ENCODE measurements at places on chromosomes 1 and 21.

GRCh38 chr1:219812491-219813203 lies 115.7 kb downstream of the SLC30A10 start:
- DNase-seq: peak; percentile 41

DNA sequence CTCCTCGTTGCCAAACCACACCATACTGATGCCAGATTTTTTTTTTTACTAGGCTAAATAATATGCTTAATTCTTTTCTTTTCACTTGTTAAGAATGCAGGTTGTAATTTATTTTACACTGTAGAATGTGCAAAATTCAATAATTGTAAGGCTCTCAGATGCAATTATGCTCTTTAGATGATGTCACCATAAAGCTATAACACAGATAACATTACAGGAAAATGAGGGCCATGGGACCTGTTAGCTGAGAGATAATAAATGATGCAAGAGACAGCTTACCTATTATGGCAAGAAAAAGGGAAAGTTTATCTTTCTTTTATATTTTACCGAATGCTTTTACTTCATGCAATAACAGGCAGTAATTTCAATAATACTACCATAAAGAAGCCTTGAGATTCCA lies 35.4 kb downstream of the CHRM3 start:
- peak; percentile 64 for DNase-seq

DNA sequence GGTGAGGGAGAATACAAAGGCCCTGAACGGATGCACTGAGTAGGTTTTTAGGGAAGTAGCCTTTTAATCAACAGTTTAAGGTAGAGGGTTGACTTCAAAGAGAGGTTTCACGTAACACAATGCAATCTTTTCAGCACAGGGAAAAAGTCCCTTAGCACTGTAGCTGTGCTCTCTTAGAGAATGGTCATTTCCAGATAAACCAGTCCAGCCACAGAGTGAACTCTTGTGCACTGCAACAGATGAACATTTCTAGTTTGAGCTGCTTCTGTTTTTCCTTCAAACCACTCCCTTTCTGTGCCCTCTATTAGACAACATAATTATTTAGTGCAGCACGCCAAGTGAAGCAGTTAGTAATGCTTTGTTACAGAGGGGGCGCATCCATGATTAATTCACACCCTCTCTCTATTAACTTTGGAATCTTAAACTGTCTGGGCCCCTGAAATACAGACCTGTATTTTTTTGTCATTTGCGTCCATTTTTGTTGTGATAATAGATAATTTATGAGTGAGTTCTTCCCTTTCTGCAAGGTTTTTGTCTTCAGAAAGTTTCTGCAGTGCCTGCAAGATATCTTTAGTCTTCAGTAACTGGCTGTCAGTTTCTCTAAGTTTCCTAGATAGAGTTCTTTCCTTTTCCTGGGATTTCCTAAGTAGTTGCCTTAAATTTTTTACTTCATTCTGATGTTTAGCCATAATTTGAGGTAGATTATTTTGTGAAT lies 22.9 kb downstream of the LCA5L start:
- no peak for DNase-seq

- no peak for DNase-seq
Measured at GRCh38 chr1:10237157-10237539, 26.8 kb downstream of the KIF1B start.

- DNase-seq: no peak
Measured at GRCh38 chr1:116544588-116545358, 26.1 kb downstream of the CD58 start.

GRCh38 chr1:50516056-50516455 lies 92.8 kb upstream of the DMRTA2 start:
- DNase-seq: no peak

DNA sequence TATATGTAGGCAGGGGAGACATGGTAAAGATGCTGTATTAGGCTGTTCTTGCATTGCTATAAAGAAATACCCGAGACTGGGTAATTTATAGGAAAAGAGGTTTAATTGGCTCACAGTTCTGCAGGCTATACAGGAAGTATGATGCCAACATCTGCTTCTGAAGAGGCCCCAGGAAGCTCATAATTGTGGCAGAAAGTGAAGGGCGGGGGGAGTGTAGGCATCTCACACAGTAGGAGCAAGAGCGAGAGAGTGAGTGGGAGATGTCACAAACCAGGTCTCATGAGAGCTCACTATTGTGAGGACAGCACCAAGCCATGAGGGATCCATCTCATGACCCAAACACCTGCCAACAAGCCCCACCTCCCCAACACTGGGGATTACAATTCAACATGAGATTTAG lies 21.1 kb downstream of the MAN1A2 start:
- DNase-seq: no peak

GRCh38 chr1:184755226-184756065 lies 788 bp upstream of the EDEM3 start:
- DNase-seq: no peak

DNA sequence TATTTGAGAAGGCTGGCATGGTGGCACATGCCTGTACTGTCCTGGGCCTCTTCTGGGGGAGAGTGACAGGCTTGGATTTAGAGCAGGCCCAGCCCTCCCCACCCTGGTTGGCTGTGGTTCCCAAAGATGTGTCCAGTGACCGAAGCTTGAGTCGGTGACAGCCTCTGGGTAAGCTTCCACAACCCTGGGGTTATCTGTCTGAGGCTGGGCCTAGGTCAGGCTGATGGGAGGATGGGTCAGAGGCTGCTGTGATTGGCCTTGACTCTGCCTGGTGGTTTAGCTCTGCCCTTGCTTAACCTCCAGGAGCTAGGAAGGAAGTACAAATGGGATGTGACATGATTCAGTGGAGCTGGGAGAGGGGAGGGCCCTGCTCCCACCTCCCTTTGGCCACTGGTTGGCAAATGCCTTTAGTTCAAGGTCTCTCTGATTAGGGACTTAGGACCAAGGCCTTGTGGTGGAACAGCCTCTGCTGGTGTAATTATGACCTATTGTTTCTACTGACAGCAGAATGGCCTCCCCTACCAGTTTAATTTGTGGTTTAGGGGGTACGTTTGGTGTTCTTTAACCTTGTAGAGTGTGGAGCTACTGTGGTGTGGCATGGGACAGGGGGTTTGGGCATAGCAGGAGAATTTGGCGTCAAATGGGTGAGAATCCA lies 16.6 kb downstream of the NUDC start:
- no peak for DNase-seq

DNA sequence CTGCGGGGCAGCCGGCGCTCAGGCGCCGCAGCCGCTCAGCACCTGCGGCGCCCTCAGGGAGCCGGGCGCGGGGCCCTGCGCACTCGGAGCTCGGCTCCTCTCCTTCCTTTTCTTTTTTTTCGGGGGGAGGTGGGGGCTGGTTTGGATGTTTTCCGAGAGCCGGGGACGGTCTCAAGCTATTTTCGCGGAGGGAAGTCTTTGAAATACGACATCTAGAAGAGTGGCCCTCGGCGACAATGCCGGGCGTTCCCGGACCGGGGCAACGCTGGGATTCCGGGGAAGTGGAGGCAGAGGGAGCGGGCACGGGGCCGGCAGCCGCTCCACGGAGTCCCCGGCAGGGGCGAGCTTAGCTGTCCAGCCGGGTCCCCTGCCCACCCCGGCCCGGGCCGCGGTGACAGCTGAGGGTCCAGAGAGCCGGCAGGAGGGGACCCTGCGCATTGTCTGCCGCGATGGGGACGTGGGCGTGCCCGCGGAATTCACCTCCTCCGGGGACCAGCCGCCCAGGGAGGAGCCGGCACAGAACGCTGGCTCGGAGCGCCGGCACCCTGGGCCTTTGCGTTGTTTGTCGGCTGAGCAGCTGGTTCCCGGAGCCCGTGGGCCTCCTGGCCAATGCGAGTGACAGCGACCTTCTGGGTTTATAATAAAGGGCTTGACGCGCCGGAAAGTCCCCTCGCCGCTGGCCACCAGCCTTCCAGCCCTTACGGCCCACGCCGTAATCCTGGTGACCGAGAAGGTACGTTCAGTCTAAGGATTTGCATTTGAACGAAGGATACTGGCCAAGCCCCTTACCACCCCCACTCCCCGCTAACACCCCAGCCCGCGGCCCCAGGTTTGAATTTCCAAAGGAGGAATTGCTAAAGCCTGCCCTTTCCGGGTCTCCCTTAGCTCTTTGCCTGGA lies 582 bp downstream of the SLC37A1 start:
- no peak for DNase-seq

DNA sequence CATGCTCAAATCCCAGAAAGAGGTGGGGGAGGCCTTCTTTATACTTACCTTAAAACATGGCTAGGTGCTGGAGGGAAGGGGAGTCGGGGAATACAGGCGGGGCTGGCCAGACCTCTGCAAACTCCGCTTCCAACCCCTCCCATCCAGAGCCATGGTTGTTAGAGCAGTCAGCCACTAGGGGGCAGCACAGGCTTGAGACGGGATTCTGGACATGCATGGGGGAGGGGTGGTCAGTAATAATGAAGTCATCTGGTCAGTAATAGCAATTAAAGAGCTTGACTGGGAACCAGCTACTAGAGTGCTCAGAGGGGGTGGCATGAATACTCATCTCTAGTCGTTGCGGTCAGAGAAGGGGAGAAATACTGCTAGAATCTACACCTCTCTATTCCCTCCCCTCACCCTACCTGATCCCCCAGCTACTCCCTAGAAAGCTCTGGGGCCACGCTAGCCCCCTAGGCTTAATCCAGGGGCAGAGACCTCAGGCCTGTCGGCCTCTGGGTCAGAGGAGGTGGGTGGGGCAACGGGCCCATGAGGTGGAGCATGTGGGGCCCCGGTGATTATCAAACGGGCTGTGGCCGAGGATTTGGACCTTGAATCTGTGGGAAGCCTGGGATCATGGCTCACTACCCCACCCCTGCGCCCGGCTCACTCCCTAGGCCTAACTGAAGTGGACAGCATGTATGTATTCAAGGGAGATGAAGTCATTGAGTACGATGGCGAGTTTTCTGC lies 2.9 kb downstream of the CASQ1 start:
- DNase-seq: peak; percentile 83

GRCh38 chr1:240404286-240404685 lies 207.7 kb downstream of the GREM2 start:
- DNase-seq: peak; percentile 2

DNA sequence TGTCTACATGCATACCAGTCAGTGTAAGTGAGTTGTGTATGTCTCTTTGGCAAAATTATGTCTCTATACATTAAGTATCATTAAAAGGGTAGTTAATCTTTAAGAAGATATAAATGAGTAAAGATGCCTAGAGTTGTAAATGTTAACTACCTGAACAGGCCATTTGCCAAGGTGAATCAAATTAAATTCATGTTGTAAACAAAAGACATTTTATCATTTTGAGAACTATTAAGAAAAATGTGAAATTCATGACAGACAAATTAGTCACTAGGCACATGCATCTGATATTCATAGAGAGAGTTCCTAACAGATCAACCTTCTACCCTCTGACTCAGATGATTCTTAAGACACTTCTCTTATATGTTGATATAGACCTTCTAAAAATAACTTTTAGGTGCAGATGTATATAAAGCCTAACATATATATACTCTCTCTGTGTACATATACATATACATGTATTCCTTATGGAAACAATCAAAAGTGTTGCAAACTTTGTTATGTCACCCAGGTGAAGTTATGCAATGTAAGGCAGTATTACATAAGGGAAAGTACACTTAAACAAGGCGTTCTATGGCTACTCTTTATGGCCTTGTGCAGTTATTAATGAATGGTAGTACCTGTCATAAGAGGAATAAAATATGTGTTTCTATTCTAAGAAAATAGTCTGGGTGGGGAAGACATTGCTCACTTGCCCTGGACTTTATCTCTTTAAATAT lies at the start of gene TMPRSS15:
Gene TMPRSS15 (minus strand): TSS at position 51 of the 716 bp plus-strand sequence. CDS start 163 bp downstream, outside the sequence.
- DNase-seq: peak; percentile 7

DNA sequence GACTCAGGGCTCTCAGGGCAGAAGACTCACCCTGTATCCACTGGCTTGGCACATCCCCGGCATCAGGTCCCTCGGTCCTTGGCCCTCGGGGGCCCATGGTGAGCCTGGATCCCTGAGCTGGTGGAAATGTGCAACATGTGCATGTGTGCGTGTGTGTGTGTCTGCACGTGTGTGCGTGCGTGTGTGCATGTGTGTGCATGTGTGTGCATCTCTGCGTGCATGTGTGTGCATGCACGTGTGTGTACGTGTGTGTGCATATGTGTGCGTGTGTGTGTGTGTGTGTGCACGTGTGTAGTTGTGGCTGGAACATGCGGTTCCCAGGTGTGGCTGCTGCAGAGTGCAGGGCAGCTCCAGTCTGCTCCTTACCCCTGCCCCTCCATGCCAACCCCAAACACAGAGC lies 51.3 kb downstream of the UMODL1 start:
- no peak for DNase-seq

DNA sequence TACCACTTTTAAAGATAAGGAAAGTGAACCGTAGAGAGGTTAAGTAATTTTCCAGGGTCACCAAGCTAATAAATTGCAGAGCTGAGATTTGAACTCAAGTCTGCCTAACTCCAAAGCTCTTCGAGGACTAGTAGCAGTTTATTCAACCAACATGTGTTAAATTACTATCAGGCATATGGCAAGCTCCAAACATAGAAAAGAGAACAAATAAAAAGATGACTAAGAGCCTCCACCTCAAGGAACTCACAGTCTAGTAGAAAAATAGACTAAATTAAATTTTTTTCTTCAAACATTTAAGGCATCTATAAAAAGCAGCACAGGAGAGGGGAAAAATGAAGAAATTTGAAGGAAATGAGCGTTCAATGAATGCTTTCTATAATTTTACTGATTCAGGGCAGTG lies 22.2 kb downstream of the SLC9C2 start:
- DNase-seq: no peak

GRCh38 chr21:46092026-46092764 lies 5.7 kb upstream of the COL6A2 start:
- DNase-seq: peak; percentile 61

GRCh38 chr1:76933847-76934815 lies 66.9 kb downstream of the ST6GALNAC5 start:
- DNase-seq: no peak

Measured in large intestine (tissue), 12 donors.